ENCODE measurements at places on chromosomes 3 and 15.

GRCh38 chr3:65848024-65848423 is 190.7 kb downstream of the MAGI1 start:
- DNase-seq: no peak

DNA sequence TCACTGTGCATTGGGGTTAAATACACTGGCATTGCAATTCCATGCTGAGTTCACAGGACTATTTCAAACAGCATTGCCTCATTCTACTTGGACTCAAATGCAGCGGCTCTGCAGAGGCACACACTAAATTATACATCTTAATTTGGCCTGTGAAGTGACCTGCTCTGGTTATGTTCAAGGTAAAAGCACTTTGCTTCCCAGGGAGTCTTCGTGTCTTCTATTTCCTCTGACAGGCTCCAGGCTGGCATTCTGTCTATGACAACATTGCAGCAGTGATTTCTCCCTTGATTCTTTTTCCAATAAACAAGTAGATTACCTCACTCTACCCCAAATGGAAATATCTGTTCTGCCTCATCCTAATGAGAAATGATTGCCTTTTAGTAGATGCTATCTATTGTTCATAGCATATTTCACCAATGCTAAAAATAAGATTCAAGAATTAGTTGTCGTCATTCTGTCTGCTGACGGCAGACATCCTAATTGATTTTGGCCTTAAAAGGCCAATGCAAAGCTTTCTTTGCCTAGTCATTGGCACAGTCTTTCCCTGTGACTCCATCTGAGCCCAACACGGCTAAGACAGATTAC is 33.8 kb downstream of the FMN1 start:
- DNase-seq: no peak

- no peak for DNase-seq
These were observed 79.0 kb upstream of the ATP13A5 start for GRCh38 chr3:193457526-193457925.

GRCh38 chr15:96559087-96559486 is 228.6 kb downstream of the NR2F2 start:
- DNase-seq: no peak

GRCh38 chr3:107251819-107252218 is 125.4 kb upstream of the CCDC54 start:
- DNase-seq: no peak

- DNase-seq: no peak
These were observed 37.0 kb downstream of the RLBP1 start for GRCh38 chr15:89184357-89184756.

DNA sequence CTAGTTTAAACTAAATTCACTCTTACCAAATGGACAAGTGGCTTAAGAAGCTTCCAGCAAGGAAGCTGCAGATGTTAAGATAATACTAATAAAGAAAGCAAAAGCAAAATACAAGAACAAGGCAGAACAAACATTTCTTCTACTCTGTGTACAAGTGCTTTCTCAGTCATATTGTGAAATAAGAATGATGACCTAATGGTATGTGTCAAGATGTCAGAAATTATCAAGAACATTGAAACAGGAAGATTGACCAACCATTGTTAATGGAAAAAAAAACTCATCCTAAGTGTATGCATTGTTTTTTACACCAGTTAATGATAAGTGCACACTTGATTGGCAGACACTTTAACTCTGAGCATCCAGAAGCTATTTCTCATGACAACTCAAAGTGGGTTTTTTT is 65.4 kb upstream of the P2RY1 start:
- DNase-seq: no peak

DNA sequence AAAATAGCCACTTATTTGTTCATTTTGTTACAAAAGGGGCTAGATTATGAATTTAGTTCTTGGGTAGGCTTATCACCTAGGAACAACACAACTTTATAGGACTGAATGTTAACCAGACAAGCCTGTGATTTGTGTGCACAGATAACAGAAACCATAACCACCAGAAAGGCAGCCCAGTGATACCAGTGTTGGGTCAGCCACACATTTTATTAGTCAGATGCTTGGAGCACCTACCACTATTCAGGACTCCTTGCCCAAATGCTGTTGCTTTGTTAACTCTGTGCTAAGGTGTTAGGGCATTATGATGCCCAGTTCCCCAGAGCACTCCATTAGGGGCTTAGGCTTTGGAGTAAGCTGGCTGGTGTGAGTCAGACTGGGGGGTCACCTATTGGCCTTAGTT is 22.5 kb downstream of the PLCL2 start:
- no peak for DNase-seq

DNA sequence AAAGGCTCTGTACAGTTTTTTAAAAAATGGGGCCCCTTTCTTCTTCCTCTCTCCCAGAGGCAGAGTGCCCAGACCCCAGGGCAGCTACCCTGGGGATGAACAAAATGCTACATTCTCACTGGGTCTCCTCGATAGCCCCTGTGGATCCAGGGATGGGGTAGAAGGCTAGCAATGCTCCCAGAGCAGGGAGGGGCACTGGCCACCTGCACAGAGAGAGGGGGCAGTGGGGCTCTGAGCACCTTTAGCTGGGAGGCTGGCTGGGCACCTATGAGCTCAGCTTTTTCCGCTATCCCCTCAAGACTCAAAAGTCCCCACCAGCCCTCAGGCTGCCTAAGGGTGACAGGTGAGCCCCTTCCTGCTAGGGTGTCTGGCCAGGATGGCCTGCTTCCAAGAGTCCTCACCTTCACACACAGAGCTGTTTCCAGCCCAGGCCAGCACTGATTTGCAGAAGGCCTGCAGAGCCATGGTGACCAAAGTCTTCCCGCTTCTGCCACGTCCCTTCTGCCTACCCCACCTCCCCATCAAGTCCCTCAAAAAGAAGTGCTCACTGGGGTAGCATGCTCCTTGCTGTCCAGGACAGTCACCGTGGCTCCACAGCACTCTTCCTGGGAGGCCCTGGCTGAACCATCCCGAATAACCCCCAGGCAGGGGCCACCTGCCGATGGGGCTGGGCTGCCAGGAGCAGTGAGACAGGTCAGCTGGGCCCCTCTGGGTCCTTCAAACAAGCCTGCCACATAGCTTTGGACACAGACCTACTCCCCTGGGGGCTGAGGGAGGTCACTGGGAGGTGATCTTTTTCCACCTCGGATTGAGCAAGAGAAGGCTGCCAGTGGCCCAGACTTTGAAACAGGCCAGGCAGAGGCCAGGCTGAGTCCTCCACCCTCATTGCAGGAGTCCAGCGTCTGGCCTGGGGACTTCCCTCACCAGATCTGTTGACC is 20.4 kb downstream of the BMF start:
- no peak for DNase-seq

DNA sequence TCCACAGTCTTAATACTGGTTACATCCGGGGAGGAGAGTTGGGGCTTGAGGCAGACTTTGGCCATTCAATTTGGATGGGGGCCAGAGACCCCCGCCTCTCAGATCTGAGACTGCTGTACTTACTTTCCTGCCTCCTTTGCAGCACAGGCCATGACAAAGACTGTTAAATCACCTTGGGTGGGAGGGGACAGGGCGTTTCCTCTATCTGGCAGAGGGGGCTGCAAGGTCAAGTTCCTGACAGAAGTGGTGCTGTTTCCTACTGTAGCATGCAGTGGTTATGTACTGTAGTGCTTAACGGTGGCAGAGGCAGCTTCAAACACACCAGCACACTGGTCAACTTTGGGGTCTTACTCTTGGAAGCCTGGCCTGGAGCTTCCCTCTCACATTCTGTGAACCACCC is 261.2 kb upstream of the LRRFIP2 start:
- no peak for DNase-seq

DNA sequence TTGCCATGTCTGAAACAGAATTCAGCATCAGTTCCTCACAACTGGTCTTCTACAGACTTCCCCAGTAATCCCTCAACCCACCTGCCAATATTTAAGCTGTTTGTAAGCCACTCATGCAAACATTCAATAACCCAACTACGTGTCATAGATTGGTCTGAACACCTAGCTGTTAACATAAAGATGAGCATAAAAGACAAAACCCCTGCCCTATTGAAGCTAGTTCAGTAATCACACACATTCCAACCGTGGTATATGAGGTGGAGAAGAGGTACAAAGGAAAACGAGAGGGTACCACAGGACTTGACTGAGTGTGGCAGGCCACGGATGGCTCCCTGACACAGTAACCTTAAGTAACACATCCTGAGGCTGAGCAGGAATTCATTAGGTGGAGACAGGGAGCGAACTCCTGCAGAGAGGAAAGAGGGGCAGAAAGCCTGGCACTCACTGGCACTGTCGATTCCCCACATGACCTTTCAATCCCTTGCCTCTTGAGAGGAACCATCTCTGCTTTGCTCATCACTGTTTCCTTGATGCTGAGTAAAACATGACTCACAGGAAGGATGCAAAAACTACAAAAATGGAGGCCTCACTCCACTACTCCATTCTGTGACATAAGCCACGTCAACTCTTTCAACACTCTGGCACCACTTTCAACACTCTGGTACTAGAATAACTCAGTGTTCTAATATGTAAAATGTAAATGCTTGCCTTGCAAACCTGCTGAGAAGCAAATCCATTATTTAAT is 31.3 kb downstream of the RPN1 start:
- no peak for DNase-seq

DNA sequence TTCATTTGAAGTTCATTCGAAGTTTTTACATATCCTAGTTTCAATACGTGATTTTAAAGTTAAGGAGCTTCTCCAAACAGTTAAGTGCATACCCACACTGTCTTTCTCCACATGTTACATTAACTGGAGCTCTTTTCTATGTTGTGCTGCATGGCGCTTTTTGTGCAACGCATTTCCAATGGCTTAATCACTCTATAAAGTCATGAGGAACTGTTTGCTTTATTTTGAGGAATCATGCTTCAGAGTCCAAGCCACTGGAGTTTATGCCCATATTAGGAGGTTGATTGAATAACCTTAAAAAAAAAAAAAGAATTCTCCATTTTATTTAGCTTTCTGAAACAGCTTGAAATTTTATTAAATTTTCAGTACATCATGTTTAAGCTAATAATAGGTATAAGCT is 109.4 kb upstream of the MBNL1 start:
- peak; percentile 74 for DNase-seq

DNA sequence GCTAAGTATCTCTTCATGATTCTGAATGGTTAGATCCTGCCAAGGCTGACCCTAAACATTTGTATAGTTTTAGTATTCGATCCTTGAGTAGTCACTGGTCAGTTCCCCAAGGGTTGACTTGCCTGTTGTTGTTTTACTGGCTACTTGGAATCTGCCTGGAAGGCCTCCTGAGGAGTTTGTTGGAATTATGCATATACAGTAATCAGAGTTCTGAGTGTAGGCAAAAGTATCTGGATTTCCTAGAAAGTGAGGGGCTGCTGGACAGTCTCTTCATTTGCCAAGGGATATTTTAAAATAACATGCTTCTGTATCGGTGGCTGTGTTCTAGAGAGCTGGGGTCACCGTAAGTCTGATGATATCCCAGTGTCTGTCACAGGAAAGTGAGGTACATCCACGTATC is 333.2 kb upstream of the C2CD4B start:
- no peak for DNase-seq

DNA sequence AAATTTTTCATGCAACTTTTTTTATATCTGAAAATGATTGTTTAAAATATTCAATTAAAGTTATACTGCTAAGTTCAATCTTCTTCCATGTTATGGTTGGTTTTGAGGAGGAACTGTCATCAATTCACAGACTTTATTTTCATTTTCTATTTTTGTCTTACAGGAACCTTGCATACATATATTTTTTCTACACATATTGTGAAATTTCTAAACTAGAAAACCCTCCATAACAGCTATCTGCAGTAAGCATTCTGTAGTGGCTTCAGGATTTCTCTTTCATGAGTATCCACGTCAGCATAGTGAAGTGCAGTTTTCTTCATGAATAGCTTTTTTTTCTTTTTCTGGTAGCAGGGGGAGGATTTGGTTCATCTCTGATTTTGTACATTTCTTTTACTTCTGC is 48.2 kb downstream of the ATR start:
- no peak for DNase-seq

DNA sequence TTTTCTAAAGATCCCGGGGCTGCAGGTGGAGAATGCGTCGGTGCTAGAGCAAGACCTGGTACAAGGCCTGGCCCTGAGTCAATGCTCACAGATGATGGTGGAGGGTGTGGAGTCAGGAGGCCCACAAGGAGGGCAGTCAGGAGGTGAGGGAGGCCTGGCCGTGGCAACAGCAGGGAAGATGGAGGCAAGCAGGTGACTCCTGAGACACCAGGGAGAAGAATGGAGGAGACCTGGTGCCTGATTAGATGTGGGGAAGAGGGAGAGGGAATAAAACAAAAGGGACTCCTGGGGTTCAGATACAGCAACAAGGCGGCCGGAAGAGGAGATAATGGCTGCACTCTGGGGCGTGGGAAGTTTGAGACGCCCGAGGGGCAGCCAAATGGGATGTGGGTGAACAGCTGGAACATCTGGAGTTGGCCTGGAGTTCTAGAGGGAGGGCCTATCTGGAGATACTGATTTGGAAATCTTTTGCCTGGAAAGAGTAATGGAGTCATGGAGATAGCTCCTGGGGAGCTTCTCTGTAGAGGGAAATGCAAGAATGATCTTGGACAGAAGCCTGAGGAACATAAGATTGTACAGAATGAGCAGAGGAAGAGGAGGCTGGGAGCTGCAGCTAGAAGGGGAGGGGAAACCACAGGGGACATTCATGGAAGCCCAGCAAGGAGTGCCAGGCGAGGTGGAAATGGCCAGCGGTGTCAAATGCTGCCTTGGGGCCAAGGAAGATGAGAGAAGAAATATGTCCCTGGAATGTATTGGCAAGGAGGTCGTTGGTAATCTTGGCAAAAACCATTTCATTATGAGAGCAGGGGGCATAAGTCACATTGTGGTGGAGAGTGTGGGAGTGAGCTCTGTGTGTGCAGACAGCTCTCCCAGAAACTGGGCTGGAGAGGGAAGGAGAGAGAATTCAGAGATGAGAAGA is 67.5 kb upstream of the CORO2B start:
- DNase-seq: peak; percentile 90

DNA sequence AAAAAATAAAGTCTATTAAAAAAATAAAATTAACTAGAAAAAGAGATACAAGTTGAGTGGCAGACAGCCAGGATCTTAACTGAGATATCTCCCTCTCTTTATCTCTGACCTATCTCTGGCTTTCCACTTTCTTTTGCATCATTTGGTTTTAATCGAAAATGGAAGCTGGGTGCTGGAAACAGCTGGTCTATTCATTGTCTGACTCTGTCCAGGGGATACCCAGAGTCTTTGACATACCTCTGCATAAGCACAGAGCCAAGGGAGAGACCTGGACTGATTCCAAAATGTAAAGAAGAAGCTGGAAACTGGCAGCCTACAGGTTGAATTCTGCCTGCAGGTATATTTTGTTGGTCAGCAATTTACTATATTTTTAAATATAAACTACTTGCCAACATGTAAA is 29.6 kb upstream of the CRBN start:
- DNase-seq: no peak

DNA sequence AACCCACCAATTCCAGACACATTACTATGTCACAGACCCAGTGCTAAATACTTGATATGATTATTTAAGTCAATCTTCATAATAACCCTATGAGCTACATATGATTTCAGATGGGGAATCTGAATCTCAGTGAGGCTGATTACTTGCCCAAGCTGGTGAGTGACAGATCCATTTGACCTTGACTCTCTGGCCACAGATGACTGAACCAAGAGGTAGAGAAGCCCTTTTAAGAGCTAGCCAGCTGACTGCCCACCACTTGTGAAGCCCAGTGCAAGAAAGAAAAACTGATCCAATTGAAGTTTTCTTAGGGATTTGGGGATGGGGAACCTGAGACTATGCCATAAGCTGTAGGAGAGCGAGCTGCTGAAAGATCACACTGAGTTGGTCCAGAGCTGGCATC is 124.7 kb upstream of the SPATA12 start:
- DNase-seq: no peak
